Inflammatory macrophage treated with lipopolysaccharide for 1 hour (primary cell): ENCODE measurements at places on chromosomes 7 and 10.

GRCh38 chr7:122014697-122015096, 129.4 kb downstream of the AASS start:
- DNase-seq, result no peak

DNA sequence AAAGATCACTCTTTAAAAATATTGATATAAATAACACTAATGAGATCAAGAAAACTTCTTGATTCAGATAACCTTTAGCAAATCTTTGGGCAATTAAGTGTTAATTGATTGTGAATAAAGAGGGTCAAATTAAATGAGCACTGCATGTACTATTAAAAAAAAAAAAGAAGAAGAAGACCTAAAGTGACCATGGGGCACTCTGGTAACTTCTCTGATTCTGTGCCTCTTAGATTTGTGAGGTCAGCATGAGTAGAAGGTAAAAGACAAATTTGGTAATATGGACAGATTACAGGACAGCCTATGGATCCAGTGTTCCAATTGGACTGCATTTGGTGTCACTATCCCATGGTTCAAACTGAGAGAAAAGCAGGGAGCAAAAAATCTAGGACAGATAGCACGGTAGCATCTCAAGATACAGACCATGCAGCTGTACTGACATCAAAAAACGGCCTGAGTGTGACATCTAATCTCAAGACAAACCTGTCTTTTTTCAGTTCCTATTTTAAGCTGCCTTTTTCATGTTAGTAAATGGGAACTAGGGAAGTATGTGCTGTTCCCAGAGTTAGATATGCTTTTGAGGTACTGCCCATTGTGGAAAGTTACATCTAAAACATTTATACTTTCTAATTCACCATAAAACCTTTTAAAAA, 128.0 kb downstream of the KCND2 start:
- DNase-seq, result no peak

DNA sequence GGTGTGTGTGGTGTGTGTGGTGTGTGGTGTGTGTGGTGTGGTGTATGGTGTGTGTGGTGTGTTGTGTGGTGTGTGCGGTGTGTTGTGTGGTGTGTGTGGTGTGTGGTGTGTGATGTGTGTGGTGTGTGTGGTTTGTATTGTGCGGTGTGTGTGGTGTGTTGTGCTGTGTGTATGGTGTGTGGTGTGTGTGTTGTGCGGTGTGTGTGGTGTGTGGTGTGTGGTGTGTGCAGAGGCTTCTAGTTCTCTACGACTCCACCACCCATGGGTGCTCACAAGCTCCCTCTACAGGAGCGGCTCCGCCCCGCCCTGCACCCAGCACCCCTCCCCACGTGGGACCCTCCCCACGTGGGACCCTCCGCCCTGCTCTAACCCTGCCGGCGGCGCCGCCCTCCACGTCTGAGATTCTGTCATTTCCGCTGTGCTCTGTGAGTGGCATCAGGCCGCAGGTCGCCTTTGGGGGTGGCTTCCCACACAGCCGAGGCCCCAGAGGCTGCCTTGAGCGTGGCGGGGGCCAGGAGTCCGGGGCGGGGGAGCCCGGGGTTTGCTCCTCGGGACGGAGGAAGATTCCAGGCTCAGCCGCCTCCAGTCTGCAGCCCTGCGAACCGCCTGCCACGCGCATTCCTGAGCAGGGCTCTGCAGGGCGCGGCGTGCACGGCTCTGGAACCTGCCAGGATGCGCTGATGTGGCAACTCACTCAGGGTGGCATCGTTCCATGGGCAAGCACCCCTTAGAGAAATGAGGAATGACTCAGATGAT, 37.0 kb upstream of the DNAJB6 start:
- peak; percentile 47 for DNase-seq

DNA sequence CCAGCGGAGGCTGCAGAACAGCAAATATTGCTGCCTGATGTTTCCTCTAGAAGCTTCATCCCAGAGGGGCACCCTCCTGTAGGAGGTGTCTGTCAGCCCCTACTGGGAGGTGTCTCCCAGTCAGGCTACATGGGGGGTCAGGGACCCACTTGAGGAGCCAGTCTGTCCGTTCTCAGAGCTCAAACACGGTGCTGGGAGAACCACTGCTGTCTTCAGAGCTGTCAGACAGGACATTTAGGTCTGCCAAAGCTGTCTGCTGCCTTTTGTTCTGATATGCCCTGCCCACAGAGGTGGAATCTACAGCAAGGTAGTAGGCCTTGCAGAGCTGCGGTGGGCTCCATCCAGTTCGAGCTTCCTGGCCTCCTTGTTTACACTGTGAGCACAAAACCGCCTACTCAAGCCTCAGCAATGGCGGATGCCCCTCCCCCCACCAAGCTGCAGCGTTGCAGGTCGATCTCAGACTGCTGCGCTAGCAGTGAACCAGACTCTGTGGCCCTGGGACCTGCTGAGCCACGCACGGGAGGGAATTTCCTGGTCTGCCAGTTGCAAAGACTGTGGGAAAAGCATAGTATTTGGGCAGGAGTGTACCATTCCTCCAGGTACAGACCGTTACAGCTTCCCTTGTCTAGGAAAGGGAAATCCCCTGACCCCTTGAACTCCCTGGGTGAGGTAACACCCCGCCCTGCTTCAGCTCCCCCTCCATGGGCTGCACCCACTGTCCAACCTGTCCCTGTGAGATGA, 17.7 kb upstream of the MINDY3 start:
- DNase-seq, result no peak

DNA sequence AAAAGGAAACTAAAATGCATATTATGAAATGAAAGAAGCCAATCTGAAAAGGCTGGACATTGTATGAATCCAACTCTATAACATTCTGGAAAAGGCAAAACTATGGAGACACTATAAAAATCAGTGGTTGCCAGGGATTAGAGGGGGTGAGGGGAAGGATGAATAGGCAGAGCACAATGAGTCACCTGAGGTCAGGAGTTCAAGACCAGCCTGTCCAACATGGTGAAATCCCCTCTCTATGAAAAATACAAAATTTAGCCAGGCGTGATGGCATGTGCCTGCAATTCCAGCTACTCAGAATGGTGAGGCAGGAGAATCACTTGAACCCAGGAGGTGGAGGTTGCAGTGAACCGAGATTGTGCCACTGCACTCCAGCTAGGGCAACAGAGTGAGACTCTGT, 324.8 kb upstream of the PHYHIPL start:
- DNase-seq, result no peak

- DNase-seq, result no peak
These were observed 511.6 kb downstream of the CALN1 start for GRCh38 chr7:71900556-71900955.

DNA sequence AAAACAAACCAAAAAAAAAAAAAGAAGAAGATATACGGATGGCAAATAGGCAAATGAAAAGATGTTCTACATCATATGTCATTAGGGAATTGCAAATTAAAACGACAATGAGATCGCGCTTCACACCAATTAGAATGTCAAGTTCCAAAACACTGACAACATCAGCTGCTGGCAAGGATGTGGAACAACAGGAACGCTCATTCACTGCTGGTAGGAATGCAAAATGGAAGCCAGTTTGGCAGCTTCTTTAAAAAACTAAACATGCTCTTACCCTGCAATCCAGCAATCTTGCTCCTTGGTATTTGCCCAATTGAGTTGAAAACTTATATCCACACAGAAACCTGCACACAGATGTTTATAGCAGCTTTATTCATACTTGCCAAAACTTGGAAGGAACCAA, 34.8 kb downstream of the CALML5 start:
- no peak for DNase-seq

DNA sequence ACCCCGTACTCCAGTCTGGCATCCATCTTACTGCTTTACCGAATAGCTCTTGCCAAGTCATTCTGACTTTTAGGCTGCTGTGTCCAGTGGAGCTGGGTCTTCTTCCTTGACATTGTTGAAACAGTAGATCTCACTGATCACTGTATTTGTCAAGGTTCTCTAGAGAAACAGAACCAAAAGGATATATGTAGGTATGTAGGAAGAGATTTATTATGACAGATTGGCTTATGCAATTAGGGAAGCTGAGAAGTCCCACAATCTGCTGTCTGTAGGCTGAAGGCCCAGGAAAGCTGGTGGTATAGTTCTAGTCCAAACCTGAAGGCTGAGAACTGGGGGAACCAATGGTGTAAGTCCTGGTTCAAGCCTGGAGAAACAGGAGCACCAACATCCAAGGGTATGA, 12.1 kb upstream of the PRRT4 start:
- DNase-seq, result peak; percentile 50

GRCh38 chr10:59903871-59904270, 2.5 kb downstream of the CCDC6 start:
- DNase-seq, result peak; percentile 7

GRCh38 chr7:6385110-6385781, 62.5 kb downstream of the DAGLB start:
- DNase-seq, result peak; percentile 90

DNA sequence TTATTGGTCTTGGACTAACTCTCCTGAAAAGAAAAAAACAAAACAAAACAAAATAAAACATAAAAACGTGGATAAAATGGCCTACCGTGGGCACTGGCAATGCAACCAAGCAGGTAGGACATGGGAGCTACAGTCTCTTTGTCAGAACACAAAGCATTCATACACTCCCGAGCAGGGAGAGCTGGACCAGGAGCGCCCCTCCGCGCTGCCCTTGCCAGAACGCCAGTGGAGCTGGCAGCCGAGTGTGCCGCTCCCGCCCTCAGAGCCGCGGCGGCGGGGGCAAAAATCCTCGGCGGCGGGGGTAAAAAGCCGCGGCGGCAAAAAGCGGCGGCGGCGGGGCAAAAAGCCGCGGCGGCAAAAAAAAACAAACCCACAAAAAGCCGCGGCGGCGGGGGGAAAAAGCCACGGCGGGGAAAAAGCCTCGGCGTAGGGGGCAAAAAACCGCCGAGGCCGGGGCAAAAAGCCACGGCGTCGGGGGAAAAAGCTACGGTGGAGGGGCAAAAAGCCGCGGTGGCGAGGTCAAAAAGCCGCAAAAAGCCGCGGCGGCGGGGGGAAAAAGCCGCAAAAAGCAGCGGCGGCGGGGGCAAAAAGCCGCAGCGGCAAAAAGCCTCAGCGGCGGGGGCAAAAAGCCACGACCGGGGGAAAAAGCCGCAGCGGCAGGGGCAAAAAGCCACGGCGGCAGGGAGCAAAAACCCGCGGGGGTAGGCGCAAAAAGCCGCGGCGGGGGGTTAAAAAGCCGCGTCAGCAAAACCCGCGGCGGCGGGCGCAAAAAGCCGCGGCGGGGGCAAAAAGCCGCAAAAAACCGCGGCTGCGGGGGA, 418.1 kb downstream of the ZNF716 start:
- no peak for DNase-seq

DNA sequence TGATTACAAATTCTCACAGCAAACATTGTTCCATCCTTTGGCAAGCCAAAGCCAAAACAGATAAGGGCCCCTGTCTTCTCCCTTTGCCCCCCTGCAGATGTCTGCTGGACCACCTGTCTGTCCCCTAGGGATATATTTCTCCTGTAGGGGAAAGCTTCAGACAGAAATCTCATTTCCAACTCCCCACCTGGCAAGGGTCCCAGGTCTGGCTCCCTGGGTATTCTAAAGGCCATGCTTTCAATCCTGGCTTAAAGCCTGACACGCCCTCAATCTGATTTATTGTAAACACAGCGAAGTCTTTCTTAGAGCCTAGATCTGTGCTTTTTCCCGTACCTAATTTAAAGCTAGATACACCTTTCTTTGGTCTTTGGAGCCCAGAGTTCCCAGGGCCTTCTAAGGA, 66.1 kb downstream of the KCNMA1 start:
- DNase-seq, result no peak

- no peak for DNase-seq
These were observed 125.1 kb downstream of the NT5C2 start for GRCh38 chr10:103067956-103068355.
